Stimulated activated CD4-positive, alpha-beta T cell treated with anti-CD3 and anti-CD28 coated beads, Interleukin-12 subunit alpha, Interleukin-12 subunit beta, amount 100 ng/mL, for 4 hours (primary cell): ENCODE measurements at places on chromosomes 16 and 17.
A peak's percentile ranks its signal among the peaks of the same experiment; 100 is the strongest.

DNA sequence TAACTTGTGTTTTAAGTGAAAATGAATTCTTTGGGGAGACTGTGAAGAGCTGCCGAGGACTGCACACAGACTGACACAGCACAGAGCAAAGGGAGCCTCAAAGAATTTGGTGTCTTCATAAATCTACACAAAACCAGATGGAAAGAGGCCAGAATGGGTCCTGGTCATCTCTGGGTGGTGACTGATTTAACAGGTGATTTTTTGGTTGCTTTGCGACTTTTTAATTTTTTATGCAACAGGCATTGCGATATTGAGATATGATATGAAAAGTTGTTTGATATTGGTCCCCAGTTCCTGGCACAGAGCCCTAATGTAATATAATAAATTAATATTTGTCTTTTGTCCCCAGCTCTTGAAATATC lies 12.6 kb upstream of the EIF1 start:
- DNase-seq, result no peak

DNA sequence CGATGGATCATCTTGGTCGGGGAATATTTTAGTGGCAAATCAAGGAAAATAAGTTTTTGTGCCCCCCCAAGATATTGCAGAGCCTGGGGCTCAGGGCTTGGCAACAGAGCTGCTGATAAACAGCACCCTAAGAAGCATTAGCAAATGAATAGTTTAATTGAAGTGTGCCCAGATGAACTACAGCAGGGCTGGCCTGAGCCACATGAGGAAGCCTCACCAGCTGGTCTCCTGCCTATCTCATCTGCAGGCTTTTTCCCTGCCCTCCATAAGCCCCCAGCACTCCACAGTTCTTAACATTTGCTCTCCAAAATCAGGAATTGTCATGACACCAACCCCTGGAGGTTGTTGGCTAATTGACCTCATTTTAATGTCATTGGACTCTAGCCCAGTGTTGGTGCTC lies 480.2 kb downstream of the HS3ST3B1 start:
- no peak for DNase-seq

GRCh38 chr16:49828533-49829267 lies 27.2 kb downstream of the ZNF423 start:
- DNase-seq, result no peak

DNA sequence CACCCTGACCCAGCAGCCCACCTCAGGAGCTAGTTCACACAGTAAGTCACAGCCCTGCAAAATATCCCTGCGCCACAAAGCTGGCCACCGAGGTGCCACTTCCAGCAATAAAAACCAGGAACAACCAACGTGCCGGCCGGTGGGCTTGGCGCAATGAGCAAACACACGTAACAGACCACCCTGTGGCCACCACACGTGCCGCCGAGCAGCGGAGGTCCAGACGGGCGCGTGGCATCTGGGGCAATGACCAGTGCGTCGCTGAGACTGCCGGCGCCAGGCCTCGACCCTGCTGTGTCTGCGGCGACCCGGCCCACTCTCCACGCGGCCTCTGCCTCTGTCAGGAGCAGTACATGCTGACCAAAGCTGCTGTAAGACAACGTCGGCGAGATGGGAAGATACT lies 31.5 kb downstream of the LMF1 start:
- DNase-seq, result no peak

DNA sequence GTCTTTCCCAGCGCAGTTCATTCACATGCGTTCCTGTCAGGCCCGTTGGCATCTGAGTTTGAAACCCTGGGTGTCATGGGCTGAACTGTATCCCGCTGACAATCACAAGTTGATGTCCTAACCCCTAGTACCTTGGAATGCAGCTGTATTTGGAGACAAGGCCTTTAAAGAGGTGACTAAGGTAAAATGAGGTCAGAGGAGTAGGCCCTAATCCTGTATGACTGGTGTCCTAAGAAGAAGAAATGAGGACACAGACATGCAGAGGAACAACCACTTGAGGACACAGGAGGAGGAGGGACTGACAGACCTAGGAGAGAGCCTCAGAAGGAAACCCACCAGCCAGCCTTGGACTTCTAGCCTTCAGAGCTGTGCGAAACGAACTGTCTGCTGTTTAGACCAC lies 33.1 kb downstream of the TRPV2 start:
- no peak for DNase-seq

DNA sequence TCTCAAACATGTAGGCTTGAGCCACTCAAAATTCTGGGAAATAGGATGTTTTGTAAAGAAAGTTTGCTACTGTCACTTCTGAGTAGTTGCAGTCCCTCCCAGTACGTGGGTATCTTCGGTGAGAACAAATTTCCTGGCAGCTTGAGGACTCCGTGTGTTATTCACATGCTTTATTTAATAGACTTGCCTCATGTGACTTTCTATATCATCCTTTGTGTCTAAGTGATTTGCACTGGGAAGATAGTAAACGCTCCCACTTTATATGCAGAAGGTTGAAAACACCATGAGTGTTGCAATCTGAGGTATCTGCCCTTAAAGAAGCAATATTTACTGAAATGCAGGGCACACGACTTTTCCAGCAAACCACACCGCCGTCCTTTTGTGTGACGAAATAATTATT lies 643.7 kb downstream of the MAF start:
- no peak for DNase-seq

DNA sequence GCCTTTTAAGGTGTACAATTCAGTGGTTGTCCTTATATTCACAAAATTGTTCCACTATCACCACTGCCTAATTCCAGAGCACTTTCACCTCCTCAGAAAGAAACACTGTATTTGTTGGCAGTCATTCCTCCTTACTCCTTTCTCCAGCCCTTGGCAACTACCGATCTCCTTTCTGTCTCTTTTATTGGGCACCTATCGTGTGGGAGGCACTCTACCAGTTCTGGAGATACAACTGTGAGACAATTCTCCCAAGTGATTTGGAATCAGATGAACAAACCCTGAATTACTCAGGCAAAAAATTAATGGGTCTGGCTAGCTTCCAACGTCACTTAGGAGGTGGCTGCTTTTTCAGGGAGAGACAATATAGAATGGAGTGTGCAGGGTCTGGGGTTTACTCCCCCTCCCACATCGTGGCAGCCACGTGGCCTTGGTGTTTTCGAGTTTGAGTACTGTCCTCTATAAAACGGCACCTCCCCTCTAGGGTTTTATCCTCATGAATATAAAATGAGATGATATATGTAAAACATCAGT lies 63.9 kb downstream of the SHISA9 start:
- no peak for DNase-seq

DNA sequence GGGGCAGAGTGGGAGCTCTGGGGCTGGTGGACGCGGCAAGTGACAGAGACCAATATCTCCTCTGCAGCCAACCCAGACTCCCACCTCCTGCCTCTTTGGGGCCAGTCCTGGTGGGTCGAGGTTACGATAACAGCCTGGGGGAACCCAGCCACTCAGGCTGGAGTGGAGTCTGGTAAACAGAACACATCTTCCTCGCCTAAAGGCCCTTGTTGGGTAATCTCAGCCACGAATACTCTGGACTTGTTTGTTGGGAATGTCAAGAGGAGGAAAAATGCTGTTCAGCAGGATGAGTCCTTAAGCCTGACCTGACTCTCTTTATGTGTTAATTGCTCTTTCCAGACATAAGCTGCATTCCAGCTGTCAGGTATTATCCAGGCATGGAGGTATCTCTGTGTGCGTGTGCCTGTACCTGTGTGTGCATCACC lies 8.0 kb upstream of the SPNS2 start:
- no peak for DNase-seq

DNA sequence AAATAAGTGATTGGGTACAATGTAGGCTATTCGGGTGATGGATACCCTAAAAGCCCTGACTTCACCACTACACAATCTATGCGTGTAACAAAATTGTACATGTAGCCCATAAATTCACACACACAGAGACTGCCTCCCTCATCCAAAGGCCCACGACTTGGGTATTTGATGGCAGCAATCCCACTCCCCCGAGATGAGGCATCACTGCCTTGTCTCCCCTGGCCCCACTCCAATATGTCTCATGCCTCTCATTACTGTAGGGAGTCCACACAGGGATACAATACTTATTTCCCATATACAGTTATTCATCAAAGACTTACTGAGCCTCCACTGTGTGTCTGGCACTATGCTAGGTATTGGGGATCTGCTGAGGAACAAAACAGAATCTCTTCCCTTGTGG lies 192.6 kb downstream of the CBLN1 start:
- DNase-seq, result no peak

GRCh38 chr17:8123695-8124349 lies at the start of gene HES7:
HES7 (minus strand) TSS chr17:8124106; CDS start chr17:8124084, 22 bp downstream.
- peak; percentile 11 for DNase-seq

DNA sequence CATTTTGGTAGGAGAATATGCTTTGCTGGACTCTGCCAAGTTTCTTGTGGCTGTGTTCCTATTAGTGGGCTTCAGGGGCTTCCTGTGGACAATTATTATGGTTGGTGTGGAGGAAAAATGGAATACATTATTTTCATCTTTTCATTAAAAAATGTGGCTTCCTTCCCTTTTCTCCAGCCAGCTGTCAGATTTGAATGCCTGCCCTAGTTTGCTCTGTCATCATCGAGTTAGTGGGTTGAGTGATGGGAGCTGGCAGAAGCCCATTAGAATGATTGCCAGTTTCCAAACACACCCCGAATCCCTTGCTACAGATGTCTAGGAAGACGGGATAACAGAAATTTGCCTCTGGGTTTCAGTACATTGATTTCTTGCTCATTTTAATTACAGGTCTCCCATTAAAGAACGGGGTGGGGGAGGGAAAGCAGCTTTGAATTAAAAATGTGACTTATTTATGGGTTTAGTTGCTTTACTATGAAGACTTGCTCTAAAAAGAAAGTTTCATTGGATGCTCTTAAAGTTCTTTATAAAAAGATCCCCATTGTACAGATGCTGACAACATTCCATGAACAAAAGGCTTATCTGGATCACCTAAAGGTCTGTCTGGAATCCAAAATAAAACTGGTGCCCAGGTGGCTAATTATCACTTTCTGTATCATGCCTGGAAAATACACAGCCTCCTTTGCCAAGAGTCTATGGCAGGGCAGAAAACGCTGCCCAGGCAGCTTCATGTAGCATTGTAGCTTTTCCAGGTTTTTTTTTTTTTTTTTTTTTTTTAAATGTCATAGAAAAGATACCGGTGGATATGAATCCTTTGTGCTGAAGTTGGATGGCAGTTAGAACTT lies 103.6 kb downstream of the PRKCA start:
- DNase-seq, result no peak

DNA sequence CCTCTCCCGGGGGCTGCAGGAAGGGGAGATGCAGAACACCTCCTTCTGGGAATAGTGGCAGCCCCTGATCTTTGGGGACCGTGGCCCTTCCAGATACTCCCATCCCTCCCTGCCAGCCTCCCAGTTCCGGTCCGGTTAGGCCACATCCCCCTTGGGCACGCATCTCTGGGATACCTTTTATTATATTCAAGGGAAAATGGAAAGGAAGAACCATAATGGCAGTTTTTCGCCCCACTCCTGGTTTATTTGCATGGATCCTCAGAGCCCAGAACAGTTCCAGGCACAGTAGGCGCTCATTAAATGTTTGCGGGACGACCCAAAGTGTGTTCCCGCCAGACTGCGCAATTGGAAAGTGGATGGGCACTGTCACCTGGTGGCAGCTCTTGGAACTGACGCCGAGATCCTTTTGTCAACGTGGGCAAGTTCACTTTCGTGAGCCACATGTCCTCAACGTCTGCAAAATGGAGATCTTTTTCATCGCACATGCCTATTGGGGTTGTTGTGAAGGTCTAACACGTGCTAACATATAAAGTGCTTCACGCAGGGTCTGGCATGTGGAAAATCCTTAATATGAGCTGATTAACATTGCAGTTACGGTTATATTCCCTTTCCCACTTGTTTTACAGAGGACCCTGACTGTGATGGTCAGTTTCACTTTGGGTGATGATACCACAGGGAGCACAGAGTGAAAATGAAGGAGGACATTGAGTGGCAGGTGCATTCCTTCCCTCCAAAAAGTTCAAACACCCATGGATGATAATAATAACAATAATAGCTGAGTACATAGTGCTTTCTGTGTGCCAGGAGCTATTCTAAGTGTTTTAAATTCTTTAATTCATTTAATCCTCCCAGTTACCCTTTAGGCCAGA lies 1.7 kb upstream of the GPRC5B start:
- DNase-seq, result peak; percentile 81

GRCh38 chr17:21677911-21678310 lies 14.4 kb upstream of the KCNJ18 start:
- DNase-seq, result no peak

- no peak for DNase-seq
Measured at GRCh38 chr16:67150047-67150832, 558 bp downstream of the B3GNT9 start.

DNA sequence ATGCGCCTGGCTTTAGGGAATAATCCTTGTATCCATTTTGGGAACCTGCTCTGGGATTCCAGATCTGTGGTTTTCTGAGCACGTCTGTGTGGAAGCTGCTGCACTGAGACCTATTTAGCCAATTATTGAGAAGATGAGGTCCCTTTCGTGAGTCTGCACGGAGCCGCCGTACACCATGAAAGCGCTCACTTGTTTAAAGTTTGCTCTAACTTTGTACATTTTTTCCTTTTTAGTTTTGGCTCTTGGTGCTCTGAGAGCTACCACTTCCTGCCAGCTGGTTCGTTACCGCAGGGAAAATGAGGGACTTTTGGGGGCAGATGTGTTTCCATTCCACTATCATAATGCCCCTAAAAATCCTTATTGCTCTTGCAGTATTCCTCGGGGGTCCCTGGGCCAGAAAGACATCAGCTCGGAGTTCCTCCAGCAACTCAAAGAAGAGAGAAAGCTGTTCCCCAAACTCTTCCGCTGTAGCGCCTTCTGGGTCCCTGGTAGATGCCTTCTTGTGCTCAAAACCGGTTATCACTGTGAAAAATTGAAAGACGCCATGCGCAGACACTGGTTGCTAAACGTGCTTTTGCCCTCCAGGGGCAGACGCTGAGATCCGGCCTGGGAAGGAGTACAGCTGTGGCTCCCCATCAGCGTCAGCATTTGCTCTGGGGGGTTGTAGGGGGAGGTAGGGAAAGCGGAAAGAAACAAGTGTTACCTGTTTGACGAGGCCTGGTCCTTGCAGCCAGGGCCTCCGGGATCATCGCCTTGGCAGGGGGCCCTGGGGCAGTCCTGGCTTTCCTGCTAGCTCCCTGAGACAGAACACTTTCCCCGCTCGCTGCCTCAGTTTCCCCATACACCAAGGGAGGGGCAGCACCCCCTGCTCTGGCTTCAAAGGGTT lies 238.1 kb downstream of the MRTFB start:
- no peak for DNase-seq

- no peak for DNase-seq
Measured at GRCh38 chr16:86007524-86007923, 108.6 kb downstream of the IRF8 start.

DNA sequence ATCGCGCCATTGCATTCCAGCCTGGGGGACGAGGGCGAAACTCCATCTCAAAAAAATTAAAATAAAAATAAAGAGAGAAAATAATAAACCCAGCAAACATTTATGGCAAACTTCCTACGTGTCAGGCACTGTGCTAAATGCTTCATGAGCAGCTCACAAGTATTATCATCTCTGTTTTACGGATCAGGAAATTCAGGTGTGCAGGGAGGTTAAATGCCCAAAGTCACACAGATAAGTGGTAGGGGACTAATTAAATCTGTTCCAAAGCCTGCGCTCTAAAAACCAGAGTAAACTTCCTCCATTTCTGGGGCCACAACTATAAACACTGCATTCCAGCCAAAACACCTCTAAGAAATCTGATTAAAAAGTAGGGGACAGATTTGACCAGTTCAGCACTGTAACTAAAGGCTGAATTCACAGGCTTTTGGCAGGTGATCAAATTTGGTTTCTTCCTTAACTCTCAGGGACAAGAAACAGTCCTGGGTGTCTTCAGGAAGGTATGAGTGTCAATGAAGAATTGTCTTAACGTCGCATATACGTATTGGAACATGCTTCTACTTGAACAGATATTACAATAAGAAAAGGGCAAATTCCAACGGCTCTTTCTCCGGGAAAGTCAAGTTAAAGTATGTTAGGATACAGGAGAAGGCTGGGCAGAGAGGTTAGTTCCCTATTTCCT lies 996 bp downstream of the STRADA start:
- no peak for DNase-seq
